ENCODE measurements at places on chromosomes 4 and X.

DNA sequence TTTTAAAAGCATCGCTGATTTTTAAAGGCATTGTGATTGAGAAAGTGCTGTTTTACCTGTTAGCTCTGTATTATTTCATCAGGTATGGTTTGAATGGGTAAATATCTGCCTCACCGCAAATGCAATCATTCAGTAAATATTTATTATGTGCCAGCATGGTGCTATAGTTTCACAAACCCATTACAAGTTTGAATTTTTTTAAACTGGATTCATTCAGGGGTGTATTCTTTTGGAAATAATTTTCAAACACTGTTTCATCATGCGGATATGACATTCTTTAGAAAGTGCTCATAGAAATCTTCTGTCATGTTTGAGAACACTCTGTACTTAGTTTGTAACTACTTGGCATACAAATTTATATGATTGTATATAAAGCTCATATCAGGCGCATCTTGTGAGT is 37.2 kb downstream of the LIMCH1 start:
- peak; percentile 51 for DNase-seq

GRCh38 chr4:182918044-182918607 is 940 bp upstream of the DCTD start:
- DNase-seq, result no peak

DNA sequence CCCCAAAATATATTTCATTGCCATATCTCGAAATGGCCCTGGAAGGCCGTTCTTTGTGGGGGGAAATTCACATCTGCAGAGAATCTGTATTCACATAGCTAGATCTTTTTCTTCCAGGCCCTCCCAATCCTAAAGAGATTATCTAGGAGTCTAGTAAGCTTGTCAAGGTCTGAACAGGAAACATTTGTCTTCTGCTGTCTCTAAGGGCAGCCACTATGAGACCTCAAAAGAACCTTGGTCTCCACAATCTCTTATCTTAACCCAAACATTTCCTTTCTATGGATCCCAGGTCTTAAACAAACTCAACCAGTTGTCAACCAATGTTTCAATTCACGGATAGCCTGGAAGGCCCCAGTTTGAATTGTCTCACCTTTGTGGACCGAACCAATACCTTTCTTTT is 45.0 kb downstream of the CRLF2 start:
- DNase-seq, result no peak

GRCh38 chr4:110982486-110982885 is 359.6 kb upstream of the PITX2 start:
- DNase-seq, result no peak

- peak; percentile 59 for DNase-seq
These were observed 149.5 kb downstream of the MAML3 start for GRCh38 chr4:140004549-140004895.

- no peak for DNase-seq
These were observed 215.2 kb upstream of the NOCT start for GRCh38 chr4:138800421-138800820.

DNA sequence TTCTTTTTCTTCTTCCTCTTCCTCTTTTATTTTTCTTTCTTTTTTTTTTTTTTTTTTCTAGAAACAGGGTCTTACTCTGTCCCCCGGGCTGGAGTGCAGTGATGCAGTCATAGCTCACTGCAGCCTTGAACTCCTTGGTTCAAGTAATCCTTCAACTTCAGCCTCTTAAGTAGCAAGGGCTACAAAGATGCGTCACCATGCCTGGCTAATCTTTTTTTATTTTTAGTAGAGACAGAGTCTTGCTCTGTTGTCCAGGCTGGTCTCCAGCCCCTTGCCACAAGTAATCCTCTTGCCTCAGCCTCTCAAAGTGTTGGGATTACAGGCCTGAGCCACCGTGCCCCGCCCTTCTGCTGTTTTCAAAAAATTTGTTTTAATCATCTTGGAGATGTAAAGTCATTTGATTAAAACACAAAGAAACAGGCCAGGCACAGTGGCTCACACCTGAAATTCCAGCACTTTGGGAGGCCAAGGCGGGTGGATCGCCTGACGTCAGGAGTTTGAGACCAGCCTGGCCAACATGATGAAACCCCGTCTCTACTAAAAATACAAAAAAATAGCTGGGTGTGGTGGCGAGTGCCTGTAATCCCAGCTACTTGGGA is 28.1 kb downstream of the SYNPO2 start:
- no peak for DNase-seq
